Right ventricle myocardium inferior (tissue), 1 donor: ENCODE measurements at places on chromosomes 11 and 22.

- no peak for DNase-seq
Measured at GRCh38 chr22:44261861-44262595, 50.7 kb downstream of the SHISAL1 start.

- DNase-seq: peak; percentile 52
Measured at GRCh38 chr11:76205252-76206076, 838 bp downstream of the WNT11 start.

DNA sequence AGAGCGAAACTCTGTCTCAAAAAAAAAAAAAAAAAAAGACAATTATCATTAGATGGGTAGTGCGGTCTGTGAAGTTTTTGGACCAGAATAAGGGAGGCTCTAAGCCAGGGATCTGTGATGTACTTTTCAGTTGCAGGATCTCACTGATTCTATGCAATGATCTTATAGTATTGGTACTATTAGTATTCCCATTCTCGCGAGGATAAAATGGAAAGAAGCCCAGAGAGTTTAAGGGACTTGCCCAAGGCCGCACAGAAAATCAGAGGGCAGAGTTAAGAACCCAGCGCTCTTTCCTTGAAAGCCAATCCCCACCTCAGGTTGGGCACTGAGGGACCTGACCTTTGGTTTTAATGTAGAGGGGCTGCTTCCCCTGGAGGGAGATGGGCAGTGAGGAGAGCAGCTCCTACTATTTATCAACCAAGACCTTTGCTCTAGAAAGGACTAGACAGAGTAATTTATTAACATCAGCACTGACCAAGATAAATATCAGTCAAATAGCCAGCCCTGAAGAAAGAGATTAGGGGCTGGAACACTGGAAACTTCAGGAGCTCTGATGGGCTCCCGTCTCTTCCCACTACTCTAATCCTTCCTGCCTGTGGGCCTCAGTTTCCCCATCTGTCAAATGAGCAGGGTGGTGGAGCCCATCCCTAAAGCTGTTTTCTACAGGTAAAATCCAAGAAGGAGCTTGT is 6.0 kb downstream of the NIPSNAP1 start:
- no peak for DNase-seq

- no peak for DNase-seq
Measured at GRCh38 chr11:103709371-103709770, 327.1 kb upstream of the DDI1 start.

DNA sequence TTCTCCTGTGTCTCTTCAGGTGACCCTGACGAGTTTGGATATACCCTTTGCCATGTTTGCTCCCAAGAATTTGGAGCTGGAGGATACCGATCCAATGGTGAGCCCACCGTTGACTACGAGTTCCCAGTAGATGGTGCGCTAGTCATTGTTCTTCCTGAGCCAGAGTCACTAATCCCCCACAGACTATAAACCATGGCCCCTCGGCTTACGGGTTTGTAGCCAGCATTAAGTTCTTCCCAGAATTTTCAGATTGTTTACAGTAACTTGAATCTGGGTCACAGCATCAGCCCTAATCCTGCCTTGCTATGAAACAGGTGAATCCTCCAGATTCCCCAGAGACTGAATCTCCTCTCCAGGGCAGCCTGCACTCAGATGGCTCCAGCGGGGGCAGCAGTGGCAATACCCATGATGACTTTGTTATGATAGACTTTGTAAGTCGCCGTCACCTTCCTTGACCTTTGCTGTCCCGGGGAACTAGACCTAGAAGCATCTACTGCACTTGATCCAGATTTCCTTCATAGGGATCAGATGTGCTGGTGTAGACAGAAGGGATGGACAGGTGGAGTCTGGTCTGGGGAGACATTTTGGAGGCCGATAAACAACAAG is 31.8 kb downstream of the ARHGAP1 start:
- no peak for DNase-seq

- no peak for DNase-seq
Measured at GRCh38 chr11:221539-221938, 14.0 kb downstream of the RIC8A start.

- no peak for DNase-seq
Measured at GRCh38 chr11:65083134-65083833, 556 bp downstream of the CDCA5 start.

DNA sequence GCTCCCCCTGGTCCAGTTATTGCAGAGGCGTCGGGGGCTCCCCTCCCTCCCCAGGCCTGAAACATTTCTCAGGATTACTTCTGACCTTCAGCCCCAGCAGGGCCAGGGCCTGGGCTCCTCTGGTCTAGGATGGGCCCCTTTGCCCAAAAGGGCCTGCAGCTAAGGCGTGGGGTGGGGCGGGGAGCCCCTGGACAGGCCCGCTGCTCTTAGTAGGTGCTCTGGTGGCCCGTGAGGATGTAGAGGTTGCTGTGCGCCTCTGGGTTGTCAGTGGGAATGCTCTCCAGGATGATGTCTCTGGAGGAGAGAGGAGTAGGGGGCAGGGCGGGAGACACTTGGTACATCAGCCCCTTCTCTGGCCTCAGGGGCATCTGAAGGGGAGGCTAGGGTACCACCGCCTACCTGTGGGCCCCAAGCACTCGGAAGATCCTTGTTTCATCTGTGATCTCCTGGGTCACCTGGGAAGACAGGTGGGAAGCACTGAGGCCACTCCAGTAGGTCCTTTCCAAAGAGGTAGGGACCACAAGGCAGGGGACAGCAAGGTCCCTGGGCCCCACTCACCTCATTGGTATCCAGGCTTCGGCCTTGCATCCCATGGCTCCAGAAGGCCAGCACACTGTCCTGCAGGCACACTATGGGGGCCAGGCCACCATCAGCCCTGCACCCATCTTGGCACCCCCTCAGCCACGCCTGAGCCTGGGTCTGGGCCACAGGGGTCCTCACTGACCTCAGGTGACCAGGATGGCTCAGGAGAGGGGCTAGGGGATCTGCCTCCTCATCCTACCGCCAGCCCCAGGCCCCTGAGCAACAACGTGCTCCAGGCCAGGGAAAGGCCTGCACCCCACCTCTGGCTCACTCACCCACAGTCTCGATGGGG is 11.2 kb upstream of the SF1 start:
- peak; percentile 43 for DNase-seq

- DNase-seq: no peak
Measured at GRCh38 chr11:46684367-46684766, 16.1 kb downstream of the ARHGAP1 start.

- DNase-seq: no peak
Measured at GRCh38 chr11:71527576-71528210, 626 bp downstream of the KRTAP5-7 start.

- DNase-seq: no peak
Measured at GRCh38 chr11:63280920-63281319, 37.5 kb upstream of the SLC22A25 start.

DNA sequence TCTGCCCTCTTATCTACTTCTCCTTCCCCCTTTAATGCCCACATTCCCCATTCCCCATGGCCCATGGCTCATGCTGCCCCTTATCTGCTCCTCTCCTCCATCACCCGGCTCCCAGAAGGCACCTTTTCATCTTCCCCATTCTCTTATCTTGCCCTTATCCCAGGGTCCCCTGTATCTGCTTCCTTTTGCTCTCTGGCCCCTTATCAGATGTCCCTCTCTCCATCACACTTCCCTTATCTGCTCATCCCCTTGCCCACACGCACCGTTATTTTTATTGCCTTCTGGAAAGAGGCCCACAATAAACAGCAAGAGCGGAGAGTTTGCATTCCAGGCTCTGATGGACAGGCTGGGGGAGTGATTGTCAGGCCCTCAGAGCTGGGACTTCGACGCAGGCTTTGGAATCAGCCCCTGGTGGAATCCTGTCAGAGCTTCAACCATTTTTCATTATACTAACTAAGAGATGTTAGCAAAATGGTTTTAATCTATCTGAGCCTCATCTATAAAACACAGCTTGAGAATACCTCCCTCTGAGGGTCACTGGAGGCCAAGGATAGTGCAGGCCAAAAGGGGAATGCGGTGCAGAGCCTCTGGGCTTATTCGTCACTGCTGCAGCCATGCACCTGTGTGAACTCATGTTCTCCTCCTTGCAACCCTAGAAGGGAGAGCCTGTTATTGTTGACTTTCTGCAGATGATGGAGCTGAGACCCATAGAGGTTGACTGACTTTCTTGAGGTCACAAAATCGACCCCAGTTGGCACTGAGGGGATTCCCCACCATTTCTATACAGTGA is 37.0 kb upstream of the LRRC55 start:
- no peak for DNase-seq

DNA sequence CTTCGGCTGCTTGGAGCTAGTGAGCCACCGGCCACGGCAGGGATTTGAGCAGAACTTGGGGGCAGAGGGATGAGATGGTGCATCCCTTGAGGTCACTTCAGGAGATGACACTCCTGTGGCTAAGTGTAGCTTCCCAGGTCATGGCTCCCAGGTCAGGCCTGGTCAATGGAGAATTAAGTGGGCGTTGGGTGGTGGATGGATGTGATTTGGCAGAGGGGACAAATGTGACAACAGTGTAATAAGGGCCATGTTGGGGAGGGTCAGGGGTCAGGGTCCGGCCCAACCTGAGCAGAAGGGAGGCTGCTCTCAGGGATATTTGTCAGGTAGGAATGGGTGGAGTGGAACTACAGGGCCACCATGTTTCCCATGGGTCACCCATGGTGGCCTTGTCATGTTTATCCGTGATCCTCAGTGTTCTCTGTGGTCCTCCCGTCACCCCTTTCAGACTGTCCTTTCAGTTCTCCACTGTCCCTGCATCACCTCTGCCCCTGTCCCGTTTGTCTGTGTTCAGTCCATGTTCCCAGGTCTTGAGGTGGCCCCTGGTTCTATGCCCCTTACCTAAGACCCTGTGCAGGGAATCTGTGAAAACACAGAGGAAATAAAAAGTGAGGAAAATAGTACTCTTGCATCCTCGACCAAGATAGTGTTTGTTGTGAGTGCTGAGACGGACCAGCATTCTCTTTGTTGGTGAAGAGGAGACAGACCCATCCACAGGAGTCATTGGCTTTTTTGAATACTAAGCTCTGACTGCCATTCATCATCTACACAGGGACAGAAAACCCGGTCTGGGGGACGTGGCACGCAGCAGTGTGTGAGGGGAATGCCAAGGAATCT is 6.1 kb downstream of the SLC25A1 start:
- DNase-seq: no peak

GRCh38 chr11:123187665-123188507 is 7.2 kb downstream of the CLMP start:
- no peak for DNase-seq

DNA sequence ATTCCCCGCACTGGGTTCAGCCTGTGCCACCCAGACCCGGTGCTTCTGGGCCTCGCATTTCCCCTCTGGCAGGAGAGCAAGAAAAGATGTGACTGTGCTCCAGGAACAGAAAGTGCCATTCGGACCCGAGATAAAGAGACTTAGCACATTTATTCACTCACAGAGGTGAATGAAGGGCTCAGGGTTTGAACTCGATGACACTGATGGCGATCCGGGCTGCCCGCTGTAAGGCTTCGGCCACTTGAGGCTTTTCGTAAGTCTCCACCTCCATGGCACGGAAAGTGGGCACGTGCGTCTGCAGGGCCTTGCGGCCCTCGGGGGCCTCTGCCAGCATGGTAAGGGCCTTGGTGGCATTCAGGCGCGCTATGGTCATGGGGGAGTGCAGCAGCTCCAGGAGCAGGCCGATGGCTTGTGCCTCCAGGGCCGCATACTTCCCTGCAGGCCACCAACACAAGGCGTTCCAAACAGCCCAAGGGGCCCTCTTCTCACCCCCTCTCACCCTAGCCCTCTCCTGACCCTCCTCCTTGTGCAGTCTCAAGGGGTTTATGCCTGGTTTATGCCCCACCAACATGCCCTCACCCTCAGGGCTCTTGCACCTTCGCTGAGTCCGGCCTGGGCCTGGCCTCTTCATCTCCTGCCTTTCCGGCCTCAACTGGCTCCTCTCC is 10.9 kb upstream of the GNAZ start:
- peak; percentile 11 for DNase-seq

DNA sequence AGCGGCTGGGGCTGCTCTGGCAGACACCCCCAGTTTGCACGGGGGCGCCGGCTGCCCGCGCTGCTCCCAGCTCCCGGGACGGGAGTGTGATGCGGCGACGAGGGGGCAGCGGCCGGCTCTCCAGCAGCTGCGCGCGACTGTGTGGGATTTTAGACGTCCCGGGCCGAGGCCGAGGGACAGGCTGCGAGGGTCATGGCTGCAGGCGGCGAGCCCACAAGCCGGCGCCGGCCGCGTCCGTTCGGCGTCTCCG is 159 bp downstream of the FZD4 start:
- DNase-seq: no peak

- DNase-seq: no peak
Measured at GRCh38 chr11:78381865-78382264, 35.8 kb downstream of the GAB2 start.

DNA sequence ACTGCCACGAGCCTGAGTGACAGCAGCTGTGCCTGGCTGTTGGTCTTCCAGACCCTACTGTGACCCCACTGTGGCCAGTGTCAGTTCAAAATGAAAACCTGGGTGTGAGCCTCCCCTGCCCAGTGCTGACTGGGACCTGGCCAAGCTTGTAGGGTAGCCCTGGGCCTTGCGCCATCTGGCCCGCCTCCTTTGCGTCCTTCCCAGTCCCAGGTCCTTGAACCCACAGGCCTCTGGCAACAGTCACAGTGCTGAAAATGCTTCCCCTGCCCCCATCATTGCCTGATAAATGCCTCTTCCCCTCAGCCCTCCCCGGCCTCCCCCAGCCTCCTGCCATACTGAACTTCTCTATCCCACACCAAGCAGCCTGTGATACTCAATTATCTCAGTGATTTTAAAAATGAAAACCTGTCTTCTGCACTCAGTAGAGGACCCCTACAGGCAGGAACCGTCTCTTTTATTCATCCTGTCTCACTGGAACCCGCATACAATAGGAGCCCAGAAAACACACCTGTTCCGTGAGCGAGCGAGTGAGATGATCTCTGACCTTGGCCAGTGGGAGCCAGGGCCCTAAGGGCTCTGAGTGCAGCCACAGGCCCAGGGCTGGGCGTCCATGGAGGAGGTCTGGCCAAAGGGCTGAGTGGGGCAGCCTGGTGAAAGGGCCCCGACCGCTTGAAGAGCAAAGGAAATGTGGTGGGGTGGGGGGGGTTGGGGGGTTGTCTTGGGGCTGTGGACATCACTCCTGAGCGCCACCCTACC is 49.7 kb upstream of the TTLL12 start:
- peak; percentile 76 for DNase-seq

GRCh38 chr22:26389125-26389524 is 39.9 kb upstream of the ASPHD2 start:
- no peak for DNase-seq

DNA sequence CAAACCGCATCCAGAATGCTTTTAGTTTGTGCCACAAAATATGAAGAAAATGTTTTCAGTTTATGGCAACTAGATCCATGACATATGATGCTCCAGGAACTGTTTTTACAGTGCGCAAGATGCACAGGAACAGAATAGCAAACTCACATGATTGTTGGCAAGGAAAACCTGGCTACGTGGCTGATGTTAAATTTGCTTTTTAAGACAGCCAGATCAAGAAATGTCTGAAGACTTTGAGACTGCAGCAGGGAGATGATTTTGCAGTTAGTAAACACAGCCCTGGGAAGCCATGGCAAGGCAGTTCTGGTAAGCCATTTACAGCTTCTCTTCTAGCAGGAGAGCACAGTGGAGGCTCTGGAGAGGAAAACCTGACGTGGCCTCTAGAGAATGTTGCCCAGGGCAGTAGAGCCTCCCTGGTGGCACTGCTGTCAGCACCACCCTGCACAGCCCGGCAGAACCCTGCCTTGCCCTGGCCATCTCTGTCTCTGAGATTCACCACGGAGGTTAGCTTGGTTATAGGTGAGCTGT is 69.8 kb upstream of the TNRC6B start:
- no peak for DNase-seq
